Prostate gland (tissue), 2 donors: ENCODE measurements at places on chromosomes 6 and 20. TPM values are rescaled to one million over a fixed set of nuclear protein-coding genes. Genes with fewer than 3 reads are reported as not detected.

- no peak for DNase-seq
- no peaks in the 10 kb centered on the region for H3K36me3 ChIP-seq
- H3K27me3 ChIP-seq = no peaks in the 10 kb centered on the region
- H3K4me3 ChIP-seq = no peak overlapping the region
- H3K27ac ChIP-seq = no peak overlapping the region
Observed at GRCh38 chr6:69059413-69059812, 424.3 kb downstream of the ADGRB3 start.

DNA sequence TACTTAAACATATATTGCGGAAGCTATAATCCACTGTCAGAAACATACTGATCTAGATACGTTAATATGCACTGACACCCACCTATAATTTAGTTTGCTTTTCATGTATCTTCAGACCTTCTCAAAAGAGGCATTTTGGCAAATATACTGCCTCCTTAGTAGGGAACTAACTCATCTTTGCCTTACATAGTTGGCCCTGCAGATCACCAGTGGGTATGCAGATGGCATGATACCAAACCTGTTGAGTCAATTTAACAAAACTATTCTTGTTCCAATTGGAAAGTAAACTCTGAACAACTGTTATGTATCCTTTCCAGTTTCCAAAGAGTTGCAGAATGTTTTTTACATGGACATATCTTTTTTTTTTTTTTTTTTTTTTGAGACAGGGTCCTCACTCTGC, 35.6 kb upstream of the TBC1D20 start:
- H3K4me3 ChIP-seq = no peak overlapping the region
- H3K27me3 ChIP-seq = no peaks in the 10 kb centered on the region
- DNase-seq = no peak
- H3K36me3 ChIP-seq = no peaks in the 10 kb centered on the region
- H3K4me1 ChIP-seq = no peaks in the 10 kb centered on the region

C6orf58 gene
- not detected for total RNA-seq

- H3K36me3 ChIP-seq = no peaks in the 10 kb centered on the region
- DNase-seq = no peak
- H3K4me3 ChIP-seq = no peak overlapping the region
Observed at GRCh38 chr20:33923740-33924139, 70.0 kb upstream of the RALY start.

DNA sequence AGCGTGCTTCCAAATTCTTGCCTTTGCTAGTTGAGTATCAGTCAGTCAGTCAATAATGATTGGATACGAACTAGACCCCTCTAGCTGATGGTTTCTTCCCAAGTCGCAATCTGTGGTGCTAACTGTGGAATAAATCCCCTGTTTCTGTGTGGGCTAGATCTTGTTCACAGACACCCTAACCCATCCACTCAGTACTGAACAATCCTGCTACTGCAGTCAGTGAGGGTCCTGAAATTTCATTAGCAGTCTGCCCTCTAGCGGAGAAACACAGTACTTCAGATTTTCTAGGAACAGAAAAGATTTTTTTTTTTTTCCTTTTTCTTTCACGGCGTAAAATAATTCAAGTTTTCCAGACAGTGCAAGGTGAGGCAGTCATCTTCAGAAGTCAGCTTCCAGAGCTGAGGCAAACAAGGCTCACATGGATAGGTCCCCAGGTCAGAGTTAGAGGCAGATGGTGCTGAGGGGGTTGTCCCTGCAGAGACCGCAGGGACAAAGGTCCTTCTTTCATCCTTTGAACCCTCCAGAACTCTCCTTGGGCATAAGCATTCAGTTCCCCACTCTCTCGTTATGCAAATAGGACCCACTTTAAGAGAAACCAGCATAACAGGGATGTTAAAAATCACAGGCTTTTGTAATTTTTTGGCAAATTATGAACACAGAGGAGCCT, 119.6 kb downstream of the SCML4 start:
- no peaks in the 10 kb centered on the region for H3K27me3 ChIP-seq
- H3K4me1 ChIP-seq = no peaks in the 10 kb centered on the region
- H3K27ac ChIP-seq = no peak overlapping the region
- H3K4me3 ChIP-seq = no peak overlapping the region

DNA sequence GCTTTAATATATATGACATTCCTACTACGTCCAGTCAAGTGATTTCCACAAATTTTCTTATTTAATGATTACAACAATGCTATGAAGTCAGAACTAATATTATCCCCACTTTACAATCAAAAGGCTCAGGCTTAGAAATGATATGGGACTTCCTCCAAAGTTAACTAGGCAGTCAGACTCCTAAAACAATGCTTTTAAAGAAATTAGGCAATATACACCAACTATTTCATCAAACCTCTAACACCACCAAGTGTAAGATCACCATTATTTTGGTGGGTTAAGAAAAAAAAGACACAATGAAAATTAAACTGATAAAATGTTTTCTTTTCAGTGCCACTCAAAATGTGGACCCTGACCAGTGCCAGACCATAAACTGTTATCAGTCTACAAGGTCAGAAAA, 256.1 kb upstream of the RUNX2 start:
- no peaks in the 10 kb centered on the region for H3K4me1 ChIP-seq
- no peak overlapping the region for H3K27ac ChIP-seq
- no peak overlapping the region for H3K4me3 ChIP-seq
